ENCODE measurements at places on chromosomes 3 and 15.

GRCh38 chr3:134323966-134324962 is 50.0 kb downstream of the AMOTL2 start:
- no peak for DNase-seq

GRCh38 chr15:67884514-67885174 is 44.8 kb upstream of the RNU6-1 start:
- peak; percentile 82 for DNase-seq

GRCh38 chr3:53162672-53163443 is 1.8 kb downstream of the PRKCD start:
- no peak for DNase-seq

DNA sequence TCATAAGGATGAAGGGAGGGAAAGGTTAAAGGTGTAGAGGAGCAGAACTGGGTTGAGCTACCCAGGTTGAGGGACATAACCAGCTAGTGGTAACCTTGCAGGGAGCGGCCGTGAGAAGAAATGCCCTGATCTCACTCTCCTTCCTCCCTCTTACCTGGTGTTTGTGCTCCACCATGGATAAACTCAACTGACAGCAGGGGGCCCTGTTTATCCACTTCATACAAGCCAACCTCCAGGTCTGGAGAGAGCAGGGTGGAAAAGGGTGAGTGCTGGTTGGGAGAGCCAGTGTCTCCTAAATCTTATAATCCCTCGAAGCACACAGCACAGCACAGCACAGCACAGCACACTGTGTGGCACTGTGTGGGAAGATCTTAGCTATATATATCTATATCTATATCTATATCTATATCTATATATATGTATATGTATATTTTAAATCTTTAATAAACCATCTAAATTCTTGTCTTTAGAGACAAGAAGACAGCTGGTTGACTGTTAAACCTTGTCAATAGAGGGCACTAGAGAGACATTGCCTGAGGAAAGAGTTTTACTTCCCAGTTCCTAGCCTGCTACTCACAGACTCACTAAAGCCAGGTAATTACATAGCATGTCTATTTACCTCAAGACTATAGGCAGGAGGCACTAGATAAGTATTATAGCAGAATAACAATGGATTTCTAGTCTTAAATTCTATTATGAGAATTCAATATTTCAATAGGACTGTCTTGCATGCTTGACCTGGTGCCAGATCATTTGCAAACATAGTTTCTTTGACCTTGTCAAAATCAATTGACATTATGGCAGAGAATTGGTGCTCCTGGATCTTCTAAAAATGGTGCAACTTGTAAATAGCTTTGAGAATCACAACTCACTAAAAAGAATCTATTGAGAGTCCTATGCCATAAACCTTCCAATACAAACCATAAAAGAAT is 21.7 kb upstream of the FMN1 start:
- DNase-seq = peak; percentile 57

DNA sequence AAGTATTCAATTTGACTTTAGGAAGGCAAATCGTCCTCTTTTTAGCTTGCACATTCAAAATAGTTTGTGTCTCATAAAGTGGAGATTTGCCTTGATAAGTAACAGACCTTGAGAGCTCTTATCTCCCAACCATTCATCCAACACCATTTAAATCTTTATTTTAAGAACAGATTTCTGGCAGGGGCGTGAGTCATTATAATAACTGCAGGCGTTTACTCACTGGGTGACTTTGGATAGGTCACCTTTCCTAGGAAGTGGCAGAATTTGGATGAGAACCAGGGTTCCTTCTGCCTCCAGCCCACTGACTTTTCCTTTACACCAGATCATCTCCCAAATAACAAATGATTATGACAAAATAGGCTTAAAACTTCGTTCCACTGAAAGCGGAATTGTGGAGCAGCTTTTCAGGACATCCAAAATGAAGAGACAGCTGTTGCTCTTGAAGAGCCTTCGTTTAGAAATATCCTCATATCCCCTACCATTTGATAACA is 5.0 kb downstream of the LMCD1 start:
- DNase-seq = no peak

DNA sequence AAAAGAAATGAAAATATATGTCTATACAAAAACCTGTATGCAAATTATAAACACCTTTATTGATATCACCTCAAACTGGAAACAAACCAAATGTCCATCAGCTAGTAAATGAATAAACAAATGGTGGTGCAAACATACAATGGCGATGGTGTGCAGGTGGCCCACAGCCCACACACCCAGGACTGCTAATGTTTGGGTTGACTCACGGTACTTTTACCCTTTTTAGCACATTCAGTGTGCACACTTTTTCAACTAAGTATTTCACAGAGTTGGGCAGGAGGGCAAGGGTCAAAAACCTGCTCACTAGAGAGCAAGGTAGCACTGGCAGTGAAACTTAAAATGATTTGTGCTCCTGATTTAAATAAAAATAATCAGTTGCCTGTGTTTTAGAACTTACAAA is 123.1 kb upstream of the BHLHE40 start:
- DNase-seq = no peak

- no peak for DNase-seq
Observed at GRCh38 chr15:76776480-76776879, 128.7 kb downstream of the SCAPER start.

DNA sequence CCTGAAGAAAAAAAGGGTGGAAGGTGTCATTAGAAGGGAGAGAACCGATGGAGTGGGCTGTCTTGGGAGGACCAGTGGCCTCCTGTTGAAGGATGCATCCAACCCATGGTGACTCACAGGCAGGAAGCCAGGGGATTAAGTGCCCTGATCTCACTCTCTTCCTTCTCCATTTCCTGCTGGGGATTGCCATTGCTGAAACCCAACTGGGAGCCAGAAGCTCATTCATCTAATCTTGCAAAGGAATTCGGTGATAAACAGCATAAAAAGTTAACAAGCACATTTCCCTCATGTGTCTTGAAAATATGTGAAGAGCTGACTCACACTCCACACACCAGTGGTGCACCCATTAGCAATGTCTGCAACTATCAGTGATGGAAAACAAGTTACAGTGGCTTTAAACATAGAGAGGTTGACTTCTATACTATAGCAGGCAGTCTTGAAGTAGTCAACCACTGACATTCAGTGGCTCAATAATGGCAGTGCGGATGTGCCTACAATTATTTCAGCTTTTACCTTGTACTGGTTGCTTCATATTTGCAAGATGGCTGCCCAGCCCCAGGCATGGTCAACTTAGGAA is 12.8 kb upstream of the CSRNP1 start:
- no peak for DNase-seq

DNA sequence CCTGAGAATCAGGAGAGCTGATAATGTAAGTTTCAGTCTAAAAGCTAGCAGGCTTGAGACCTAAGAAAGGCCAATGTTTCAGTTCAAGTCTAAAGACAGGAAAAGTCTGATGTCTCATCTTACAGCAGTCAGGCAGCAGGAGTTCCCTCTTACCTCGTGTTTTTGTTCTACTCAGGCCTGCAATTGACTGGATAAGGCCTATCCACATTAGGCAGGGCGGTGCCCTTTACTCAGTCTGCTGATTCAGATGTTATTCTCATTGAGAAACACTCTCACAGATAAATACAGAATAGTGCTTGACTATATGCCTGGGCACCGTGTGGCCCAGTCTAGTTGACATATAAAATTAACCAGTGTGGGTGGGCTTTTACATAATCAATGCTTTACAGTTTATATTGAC is 122.4 kb downstream of the NR1D2 start:
- DNase-seq = peak; percentile 19

DNA sequence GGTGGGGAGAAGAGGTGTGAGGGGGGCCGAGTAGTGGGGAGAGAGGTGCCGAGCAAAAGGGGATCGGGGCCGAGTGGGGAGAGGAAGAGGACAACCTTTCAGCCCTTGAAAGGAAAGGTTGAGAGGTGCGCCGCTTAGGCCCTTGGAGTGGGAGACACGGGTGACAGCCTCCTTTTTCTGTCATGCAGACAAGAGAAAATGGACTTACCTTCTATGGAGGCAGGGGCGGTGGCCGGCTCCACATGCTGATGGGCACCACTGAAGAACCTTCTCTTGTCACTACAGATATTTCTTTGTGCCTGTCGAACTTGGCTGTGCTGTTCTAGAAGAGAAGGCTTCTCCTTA is 421 bp downstream of the KLHL18 start:
- DNase-seq = peak; percentile 76

- no peak for DNase-seq
Observed at GRCh38 chr3:106068381-106068780, 199.6 kb upstream of the CBLB start.

DNA sequence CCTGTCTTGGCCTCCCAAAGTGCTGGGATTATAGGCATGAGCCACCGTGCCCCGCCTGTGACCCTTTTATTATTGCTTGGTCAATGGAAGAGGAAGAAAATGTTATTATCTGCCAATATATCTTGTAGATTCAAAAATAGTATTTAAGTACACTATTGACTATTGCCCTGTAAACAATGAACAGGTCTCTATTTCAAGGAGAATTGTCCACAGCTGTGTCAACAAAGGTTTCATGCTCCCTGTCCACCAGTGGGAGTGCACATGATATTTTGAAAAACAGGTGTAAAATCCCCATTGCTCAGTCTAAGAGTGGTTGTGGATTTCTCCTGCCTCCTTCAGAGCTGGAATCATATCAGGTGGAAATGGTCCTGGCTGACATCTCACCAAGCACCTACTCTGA is 36.5 kb upstream of the IGF1R start:
- DNase-seq = no peak

GRCh38 chr15:95987886-95988573 is 342.5 kb upstream of the NR2F2 start:
- no peak for DNase-seq

- no peak for DNase-seq
Observed at GRCh38 chr3:146166415-146166821, 5.4 kb upstream of the PLOD2 start.

DNA sequence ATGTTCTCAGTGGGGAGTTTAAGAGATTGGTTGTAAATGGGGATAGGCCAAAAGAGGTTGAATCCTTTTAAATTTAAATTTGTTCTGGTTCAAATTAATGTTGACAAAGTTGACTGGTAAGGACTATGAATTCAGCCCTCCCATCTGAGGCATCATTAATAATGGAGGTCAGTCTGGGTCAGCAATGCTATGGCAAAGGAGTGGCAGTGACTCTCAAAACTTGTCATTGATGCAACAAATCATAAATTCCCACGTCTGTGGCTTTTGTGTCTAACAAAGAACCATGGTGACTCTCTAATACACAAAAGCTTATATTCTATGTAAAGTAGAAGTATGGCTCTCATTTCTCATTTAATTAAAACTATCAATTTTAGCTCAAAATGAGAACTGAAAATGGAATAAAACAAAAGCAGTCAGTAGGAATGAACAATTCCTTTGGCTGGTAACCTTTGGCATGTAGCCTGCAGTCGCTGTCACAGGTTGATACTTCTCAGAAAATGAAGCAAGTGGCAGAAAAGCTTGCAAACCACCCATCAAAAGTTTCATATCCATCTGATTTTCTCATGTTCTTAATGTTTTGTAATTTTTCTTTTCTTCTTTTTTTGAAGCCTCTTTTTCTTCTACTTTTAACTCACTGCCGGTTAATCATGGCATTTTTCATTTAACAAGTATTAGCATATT is 12.2 kb upstream of the ZBED2 start:
- DNase-seq = no peak

- DNase-seq = no peak
Observed at GRCh38 chr15:96146726-96147125, 183.8 kb upstream of the NR2F2 start.

DNA sequence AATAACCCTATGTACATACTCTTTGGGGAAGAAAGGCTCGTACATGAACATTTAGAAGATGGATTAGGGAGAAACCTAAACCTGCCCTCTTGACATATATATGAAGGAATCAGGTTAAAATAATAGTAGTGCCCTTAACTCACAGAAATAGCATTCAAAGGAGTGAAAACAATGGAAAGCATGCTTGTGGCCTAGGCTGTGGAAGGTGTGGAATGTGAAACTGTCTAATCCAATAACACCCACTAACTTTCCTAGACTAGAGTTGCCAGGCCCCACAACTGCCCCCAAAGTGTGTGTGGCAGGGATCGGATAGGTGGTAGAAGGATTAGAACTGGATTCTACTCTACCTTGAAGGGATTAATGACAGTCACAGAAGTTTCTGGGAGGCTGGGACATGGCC is 317.4 kb upstream of the LRRFIP2 start:
- DNase-seq = no peak

Measured in erythroblast (primary cell).